ENCODE measurements at places on chromosomes 12 and 14. TPM values are rescaled to one million over a fixed set of nuclear protein-coding genes. Genes with fewer than 3 reads are reported as not detected.

DNA sequence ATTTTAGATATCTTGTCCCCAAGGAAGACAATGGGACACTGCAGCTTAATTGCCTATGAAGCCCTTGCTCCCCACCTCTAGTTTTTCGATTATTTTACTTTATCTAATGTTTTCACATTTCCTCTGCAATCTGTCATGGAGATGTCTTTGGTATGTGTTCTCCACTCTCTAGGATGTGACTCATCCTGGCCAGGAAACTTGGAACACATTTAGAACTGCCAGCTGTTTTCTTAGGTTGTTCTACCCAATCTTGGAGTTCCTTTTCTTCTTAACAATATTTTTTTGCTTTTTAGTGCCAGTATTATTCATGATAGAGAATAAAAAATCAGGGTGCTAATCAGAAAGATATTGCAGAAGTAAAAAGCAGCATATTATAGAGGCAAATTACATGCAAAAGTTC is 101.7 kb upstream of the CLEC14A start:
- no peaks in the 10 kb centered on the region for H3K4me1 ChIP-seq
- H3K27me3 ChIP-seq = no peaks in the 10 kb centered on the region
- no peak for DNase-seq
- H3K36me3 ChIP-seq = peaks cover 3% of the 10 kb centered on the region
- no peak overlapping the region for H3K4me3 ChIP-seq

- H3K36me3 ChIP-seq = peaks cover 13% of the 10 kb centered on the region
- H3K4me1 ChIP-seq = peaks cover 19% of the 10 kb centered on the region
- no peaks in the 10 kb centered on the region for H3K27me3 ChIP-seq
- no peak overlapping the region for H3K27ac ChIP-seq
- DNase-seq = no peak
Measured at GRCh38 chr14:74792249-74793039, 29.3 kb downstream of the YLPM1 start.

DNA sequence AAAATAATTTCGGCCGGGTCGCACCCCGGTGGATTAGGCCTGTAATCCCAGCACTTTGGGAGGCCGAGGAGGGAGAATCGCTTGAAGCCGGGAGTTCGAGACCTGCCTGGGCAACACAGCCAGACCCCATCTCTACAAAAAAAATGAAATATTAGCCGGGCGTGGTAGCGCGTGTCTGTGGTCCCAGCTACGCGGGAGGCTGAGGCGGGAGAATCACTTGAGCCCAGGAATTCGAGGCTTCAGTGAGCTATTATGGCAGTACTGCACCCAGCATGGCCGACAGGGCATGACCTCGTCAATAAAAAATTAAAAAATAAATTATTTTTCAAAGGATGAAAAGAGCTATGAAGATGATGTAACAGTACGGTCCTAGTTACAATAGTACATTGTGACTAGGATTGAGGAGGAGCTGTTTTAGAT is 523 bp downstream of the GTF2H3 start:
- peak overlapping the region; percentile 99 for H3K4me3 ChIP-seq
- no peaks in the 10 kb centered on the region for H3K27me3 ChIP-seq
- no peak for DNase-seq
- H3K4me1 ChIP-seq = peaks cover 22% of the 10 kb centered on the region

DNA sequence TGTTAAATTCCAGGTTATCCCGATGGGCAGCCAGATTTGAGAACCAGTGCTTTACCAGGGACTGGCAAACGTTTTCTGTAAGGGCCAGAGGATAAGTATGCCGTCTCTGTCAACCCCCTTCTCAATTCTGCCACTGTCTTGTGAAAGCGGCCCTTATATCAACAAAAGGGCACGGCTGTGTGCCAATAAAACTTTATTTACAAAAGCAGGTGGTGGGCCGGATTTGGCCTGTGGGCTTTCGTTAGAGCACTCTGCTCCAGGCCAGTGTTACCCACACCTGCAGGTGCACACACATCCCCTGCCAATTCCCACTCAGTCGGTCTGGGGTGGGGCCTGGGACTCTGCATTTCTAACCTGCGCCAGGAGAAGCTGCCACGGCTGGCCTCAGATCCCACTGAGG is 111.2 kb downstream of the RFLNA start:
- H3K36me3 ChIP-seq = peaks cover 3% of the 10 kb centered on the region
- no peaks in the 10 kb centered on the region for H3K27me3 ChIP-seq
- DNase-seq = no peak
- H3K4me1 ChIP-seq = peaks cover 25% of the 10 kb centered on the region
- H3K27ac ChIP-seq = no peak overlapping the region
- no peak overlapping the region for H3K4me3 ChIP-seq

The TEP1 gene
- 12.7 TPM for total RNA-seq

The SVOP gene
- 1.9 TPM for total RNA-seq

DNA sequence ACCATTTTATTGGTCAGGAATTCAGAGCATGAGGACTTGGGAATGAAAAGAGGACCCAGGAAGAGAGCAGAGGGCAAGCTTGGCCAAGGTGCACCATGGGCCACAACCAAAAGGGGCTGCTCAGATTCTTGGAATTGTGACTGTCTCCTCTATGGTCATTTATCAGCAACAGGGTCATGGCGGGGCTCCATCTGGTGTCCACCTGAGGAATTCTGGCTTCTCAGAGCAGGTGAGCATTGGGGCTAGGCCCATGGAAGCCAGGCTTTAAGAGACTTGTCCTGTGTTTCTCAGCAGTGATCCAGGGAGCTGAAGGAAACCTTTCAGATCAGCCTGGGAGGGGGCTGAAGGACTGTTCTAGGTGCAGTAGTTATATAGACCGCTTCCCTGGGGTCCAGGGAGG is 2.6 kb upstream of the RIN3 start:
- H3K27me3 ChIP-seq = peaks cover 39% of the 10 kb centered on the region
- peaks cover 10% of the 10 kb centered on the region for H3K4me1 ChIP-seq
- H3K36me3 ChIP-seq = no peaks in the 10 kb centered on the region
- DNase-seq = no peak

The REP15 gene
- total RNA-seq = 1.3 TPM

The SERPINA10 gene
- total RNA-seq = not detected

- H3K36me3 ChIP-seq = no peaks in the 10 kb centered on the region
- no peaks in the 10 kb centered on the region for H3K27me3 ChIP-seq
- no peak for DNase-seq
Measured at GRCh38 chr12:79086541-79087296, 222.1 kb downstream of the SYT1 start.

The RTN1 gene
- 18.0 TPM for total RNA-seq

- no peak for DNase-seq
- H3K27me3 ChIP-seq = no peaks in the 10 kb centered on the region
- H3K4me1 ChIP-seq = peaks cover 3% of the 10 kb centered on the region
- H3K36me3 ChIP-seq = peaks cover 2% of the 10 kb centered on the region
- H3K27ac ChIP-seq = no peak overlapping the region
- H3K4me3 ChIP-seq = no peak overlapping the region
Measured at GRCh38 chr14:49946320-49947141, 53.6 kb downstream of the ARF6 start.

GRCh38 chr14:93464271-93464670 is 33.5 kb downstream of the UNC79 start:
- no peaks in the 10 kb centered on the region for H3K4me1 ChIP-seq
- no peaks in the 10 kb centered on the region for H3K36me3 ChIP-seq
- peaks cover 5% of the 10 kb centered on the region for H3K27me3 ChIP-seq

DNA sequence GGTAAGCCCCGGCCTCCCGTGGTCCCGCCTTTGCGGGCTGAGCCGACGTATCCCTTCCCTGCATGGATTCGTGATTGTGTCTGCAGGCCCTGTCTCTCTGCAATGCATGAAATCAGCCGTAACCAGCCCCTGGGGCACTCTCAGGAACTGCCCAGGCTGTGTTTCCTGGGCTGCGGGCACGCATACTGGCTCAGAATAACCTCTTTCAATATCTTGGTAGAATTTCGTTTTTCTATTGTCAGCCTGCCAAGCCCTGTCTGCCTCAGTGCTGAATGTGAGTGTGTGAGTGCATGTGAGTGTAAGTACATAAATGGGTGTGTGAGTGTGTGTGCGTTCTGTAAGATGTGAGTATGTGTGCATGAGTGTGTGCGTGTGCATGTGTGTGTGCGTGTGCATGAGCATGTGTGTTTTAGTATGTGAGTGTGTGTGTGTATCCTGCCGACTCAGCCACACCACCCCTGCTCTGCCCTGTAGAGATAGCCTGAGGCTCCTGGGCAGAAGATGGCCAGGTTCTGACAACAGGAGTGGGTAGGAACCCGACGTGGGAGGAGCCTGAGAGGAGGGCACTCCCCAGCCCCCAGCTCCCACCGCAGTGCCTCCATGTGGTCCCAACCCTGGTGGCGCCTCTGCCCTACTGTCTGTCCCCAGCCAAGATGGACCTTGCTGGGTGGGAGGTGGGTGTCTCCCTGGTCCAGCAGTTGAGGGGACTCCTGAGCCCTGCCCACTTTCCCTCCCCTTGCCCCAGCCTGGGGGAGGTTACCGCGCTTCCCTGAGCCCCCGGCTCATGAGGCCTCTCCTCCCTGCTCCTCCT is 268.8 kb downstream of the ADGRD1 start:
- no peaks in the 10 kb centered on the region for H3K27me3 ChIP-seq
- no peak for DNase-seq
- no peaks in the 10 kb centered on the region for H3K36me3 ChIP-seq
- H3K4me1 ChIP-seq = peaks cover 37% of the 10 kb centered on the region
- peak overlapping the region; percentile 29 for H3K4me3 ChIP-seq
- H3K27ac ChIP-seq = peak overlapping the region; percentile 6

- peaks cover 12% of the 10 kb centered on the region for H3K4me1 ChIP-seq
- no peak for DNase-seq
- peaks cover 6% of the 10 kb centered on the region for H3K36me3 ChIP-seq
- no peaks in the 10 kb centered on the region for H3K27me3 ChIP-seq
- H3K27ac ChIP-seq = no peak overlapping the region
Measured at GRCh38 chr12:24767016-24767415, 181.9 kb downstream of the BCAT1 start.

Measured in neural crest cell (in vitro differentiated cells).